Activated CD8-positive, alpha-beta memory T cell treated with anti-CD3 and anti-CD28 coated beads for 36 hours (primary cell): ENCODE measurements at places on chromosomes 13 and 19. TPM values are rescaled to one million over a fixed set of nuclear protein-coding genes. Genes with fewer than 3 reads are reported as not detected.

The ZNF221 gene
- 1.3 TPM for total RNA-seq

The RAB3A gene
- 6.3 TPM for total RNA-seq

The ZNF491 gene
- total RNA-seq = 0.80 TPM

The COX6B2 gene
- not detected for total RNA-seq

The MCF2L gene
- 8.7 TPM for total RNA-seq

The PRR12 gene
- total RNA-seq = 22.3 TPM

The TMPRSS9 gene
- not detected for total RNA-seq

The KLHL1 gene
- total RNA-seq = not detected

The PRR22 gene
- total RNA-seq = 9.9 TPM

The SPACA4 gene
- total RNA-seq = not detected

The ERICH4 gene
- not detected for total RNA-seq

The FUT3 gene
- total RNA-seq = not detected

The FFAR3 gene
- 0.38 TPM for total RNA-seq

The CYP4F2 gene
- total RNA-seq = 0.36 TPM
